M059J (cell line): ENCODE measurements at places on chromosomes 12 and 14.

GRCh38 chr12:70180130-70180529, 63.1 kb upstream of the CNOT2 start:
- no peak for DNase-seq

GRCh38 chr12:70251661-70252060, 8.4 kb downstream of the CNOT2 start:
- DNase-seq: no peak

DNA sequence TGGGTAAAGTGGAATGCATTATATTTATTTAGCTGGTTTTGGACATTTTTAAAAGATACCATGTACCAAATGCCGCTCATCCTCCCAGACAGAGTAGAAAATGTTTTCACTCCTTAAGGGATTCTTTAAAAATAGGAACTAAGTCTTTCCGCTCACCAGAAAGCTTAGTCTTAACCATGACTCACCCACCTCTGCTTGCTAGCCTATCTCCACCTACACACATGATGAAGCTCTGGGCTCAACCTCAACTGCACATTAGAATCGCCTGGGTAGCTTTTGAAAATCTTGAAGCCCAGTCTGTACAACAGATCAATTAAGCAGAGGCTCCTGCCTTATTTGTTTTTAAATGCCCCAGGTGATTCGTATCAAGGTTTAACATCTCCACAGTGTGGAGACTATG, 260.5 kb downstream of the NEDD1 start:
- peak; percentile 15 for DNase-seq

GRCh38 chr14:37116933-37117849, 55.2 kb downstream of the SLC25A21 start:
- peak; percentile 56 for DNase-seq

GRCh38 chr12:31845613-31846322, 113.4 kb upstream of the RESF1 start:
- DNase-seq: no peak
